ENCODE measurements at places on chromosomes 5 and 9.

DNA sequence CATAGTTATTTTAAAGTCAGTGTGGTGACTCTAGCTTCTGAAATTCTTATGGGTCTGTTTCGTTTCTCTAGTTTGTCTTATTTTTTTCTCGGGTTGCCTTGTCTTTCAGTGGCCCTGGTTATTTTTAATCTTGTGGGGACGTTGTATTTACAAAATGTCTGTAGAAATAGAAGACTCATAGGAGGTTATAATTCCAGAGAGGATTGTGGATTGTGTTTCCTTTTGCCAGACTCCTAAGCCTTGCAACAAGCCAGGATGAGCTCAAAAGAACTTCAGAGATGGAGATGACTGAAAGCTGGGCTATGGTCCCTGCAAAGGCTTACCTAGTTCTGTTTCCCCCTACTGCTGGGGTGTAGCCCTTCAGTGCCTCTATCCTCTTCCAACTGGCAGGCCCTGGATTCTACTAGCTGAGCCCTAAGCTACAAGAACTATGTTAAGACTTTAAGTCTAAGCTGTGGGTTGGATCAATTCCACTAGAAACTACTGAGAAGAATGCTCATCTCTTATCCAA is 32.2 kb upstream of the LECT2 start:
- no peak for DNase-seq

GRCh38 chr5:25554077-25554476 is 909.3 kb upstream of the CDH10 start:
- no peak for DNase-seq

- no peak for DNase-seq
Measured at GRCh38 chr5:149939546-149939945, 5.0 kb downstream of the PDE6A start.

- no peak for DNase-seq
Measured at GRCh38 chr9:91734371-91734981, 215.6 kb downstream of the ROR2 start.

- no peak for DNase-seq
Measured at GRCh38 chr5:174876-175465, 16.3 kb upstream of the LRRC14B start.

DNA sequence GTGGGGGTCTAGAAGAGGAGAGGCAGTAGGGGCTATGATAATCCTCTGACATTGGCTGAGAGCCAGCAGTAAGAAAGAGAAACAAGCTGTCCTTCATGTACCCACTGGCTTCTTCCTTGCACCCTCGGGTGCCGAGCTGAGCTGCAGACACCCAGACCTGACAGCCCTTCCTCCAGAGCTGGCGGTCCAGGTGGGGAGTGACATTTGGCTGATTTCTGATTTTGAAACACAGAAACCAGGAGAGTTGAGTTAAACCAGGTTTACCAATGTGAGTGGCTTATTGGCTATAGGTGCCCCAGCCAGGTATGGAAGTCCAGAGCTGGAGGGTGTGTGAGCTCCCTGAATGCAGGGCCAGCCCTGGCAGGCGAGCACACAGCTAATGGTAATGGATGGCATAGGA is 59.2 kb downstream of the GADD45G start:
- DNase-seq = no peak

DNA sequence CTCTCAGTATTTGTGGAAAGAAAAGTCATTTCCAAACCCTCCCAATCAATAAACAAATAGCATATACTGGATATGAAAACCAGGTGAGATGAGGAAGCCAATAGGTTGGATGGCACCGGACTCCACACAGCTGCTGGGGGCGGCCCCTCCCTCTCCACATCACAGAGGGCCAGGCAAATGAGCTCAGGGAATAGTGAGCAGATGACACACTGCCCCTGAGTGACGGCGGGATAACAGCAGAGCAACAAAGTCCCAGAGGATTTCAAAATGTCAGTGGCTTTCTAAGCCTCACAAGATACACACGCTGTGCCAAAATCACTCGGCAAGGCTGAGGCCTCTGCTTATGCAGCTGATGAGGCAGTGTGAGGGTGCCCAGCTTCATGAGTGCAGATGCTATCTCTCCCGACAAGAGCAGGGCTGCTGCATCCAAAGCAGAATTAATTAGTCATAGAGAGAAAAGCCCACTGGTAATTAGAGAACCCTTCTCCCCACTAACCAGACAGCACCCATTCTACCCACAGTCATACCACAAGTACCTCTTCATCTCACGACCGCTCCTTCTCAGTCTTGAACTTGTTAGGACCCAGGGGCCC is 235.0 kb upstream of the NFIL3 start:
- DNase-seq = no peak

Data from breast epithelium (tissue), 4 donors.